Stomach (tissue), 19 donors: ENCODE measurements at places on chromosomes 5 and 9. TPM values are rescaled to one million over a fixed set of nuclear protein-coding genes. Genes with fewer than 3 reads are reported as not detected.
A peak's percentile ranks its signal among the peaks of the same experiment; 100 is the strongest.

GRCh38 chr5:116531635-116532034 is 43.0 kb downstream of the SEMA6A start:
- DNase-seq, result no peak

DNA sequence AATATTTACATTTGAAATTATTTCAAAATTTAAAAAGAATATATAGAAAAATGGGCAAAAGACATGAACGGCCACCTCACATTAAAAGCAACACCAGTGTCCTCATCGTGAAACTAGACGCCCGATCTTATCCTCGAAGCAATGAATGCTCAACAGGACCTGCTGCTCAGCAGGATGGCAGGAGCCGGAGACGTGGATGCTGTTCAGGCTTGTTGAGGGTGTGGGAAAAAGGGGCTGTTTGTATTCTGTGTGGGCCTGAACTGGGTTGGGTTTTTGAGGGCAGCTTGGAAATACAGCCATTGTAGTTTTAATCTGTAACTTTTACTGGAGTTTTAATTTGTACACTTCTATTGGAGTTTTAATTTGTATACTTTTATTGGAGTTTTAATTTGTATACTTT is 20.3 kb downstream of the EXOC3 start:
- no peak for DNase-seq

GRCh38 chr9:12843735-12844134 is 68.9 kb downstream of the LURAP1L start:
- DNase-seq, result no peak

GRCh38 chr5:1973391-1974013 is 90.8 kb upstream of the IRX4 start:
- DNase-seq, result no peak

DNA sequence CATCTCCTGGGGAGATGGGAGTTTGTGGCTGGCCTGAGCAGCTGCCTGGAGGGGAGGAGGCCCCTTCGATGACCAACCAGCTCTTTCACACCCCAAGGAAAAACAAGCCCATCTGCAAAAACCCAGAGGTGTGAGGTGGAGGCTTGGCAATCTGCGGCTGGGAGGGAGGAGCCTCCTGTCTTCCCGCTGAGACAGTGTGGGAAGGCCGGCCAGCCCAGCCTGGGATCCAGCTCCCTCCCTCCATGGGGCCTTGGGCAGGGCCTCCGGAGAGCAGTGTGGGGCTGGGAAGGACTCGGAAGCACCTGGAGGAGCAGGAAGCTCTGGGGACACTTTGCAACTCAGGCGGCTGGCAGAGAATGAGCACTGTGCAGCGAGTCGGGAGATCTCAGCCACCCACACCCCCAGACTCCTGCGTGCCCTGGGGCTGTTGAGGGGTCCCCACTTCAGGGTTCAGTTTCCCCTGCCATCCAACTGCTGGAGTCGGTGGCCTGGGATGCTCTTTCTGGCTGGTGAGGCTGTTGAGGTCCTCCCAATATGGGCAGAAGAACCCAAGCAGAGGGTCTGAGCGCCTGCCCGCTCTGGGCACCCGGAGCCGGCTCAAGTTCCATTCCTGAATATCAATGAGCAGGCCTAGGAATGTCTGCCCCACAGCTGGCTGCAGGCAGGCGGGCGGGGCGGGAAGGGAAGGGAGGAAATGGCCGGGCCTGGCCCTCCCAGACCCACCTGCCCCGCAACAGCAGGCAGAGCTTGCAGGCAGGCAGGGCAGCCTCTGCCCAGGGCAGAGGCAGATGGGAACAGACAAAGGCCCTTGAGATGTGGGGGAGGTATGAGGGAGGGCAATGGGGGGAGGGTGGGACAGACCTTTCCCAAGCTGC is 101.1 kb downstream of the FGF18 start:
- DNase-seq, result no peak

DNA sequence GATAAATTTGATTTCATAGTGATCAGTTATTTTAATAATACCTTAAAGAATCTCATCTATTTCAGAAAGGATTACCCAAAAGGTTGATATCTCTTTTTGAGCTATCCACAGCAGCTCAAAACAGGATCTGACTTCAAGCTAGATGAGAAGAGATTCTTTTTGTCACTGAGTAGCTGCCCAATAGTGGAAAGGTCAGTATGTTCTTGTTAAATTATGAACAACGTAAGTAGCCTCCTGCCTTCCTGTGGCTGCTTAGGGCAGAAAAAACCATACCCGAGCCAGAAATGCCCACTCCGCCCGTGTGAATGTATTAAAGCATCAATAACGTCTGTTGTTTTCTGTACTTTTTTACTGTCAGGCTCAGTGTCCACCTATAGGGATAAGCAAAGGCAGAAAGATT is 51.3 kb upstream of the PRUNE2 start:
- DNase-seq, result no peak

DNA sequence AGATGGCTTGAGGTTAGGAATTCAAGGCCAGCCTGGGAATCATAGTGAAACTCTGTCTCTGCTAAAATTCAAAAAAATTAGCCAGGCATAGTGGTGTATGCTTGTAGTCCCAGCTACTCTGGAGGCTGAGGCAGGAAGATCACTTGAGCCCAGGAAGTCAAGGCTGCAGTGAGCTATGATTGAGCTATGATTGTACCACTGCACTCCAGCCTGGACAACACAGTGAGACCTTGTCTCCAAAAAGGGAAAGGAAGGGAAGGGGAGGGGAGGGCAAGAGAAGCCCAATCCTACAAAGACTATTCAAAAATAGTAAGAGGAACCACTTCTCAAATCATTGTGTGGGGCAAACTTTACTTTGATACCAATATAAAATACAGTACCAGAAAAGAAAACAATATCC is 11.2 kb downstream of the SEMA4D start:
- DNase-seq, result no peak

GRCh38 chr5:56339732-56340131 is 106.6 kb upstream of the ANKRD55 start:
- no peak for DNase-seq

DNA sequence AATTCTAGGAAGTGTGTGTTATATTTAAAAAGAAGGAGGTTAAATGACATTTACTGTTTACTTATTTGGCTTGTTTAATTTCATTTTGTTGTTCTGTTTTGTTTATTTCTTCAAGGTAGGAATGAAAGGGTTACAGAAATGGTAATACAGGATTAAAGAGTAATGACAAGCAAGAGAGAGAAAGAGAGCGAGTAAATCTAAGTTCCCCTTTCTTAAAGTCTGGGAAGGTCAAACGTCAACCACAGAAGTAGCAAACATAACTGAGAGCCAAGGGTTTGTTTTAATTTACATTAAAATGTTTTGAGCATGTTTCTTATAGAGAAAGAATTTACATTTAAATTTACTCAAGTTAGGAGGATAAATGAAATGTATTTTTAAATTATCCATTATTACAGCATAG is 18.7 kb downstream of the HCN1 start:
- no peak for DNase-seq

DNA sequence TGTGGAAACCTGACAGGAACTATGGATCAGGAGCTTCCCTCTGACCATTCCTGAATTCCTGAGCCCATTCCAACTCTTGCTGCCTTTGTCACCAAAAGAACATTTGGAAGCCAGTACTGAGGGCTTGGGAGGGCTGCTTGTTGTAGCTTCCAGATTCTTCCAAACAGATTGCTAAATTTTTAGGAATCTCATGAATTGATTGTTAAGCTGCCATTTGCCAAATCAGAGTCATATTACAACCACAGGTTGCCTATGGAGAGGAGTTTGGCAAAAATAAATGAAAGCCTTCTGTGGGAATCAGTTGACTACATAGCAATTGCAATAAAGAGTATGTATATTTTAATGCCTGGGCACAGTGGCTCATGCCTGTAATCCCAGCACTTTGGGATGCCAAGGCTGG is 39.2 kb upstream of the SLC28A3 start:
- DNase-seq, result no peak

DNA sequence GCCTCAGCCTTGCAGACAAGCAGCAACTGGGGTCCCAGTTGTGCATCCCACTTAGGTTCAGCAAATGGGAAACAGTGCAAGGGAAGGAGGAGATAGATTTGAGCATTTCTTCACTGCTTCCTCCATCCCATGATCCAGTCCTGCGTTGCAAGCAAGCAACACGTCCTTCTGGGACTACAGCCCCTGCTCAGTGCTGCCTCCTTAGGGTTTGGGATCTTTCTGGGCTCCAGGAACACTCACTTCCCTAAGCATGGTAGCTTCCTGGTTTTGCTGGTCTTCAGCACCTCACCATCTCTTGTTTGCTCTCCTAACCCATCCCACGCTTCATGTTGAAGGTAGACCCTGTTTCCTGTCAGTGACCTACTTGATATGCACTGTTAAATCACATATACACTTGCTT is 444.7 kb downstream of the MED10 start:
- DNase-seq, result no peak

DNA sequence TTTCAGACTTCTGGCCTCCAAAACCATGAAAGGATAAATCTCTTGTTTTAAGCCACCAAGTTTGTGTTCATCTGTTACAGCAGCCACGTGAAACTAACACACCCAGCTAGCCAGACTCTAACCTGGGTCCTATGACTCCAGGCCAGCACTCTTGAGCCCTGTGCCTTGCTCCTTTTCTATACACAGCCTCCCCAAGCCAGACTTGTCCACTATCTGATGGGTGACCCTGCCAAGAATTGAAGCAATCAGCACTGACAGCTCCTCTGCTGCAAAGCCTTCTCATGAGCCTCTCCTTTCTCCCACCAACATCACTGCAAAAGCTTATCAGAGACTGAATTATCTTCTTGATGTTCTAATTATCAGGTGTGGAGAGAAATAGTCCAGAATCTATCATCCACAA is 41.4 kb downstream of the SIL1 start:
- no peak for DNase-seq

- DNase-seq, result no peak
Measured at GRCh38 chr5:53749621-53750020, 189.2 kb downstream of the NDUFS4 start.

- DNase-seq, result no peak
Measured at GRCh38 chr5:40428126-40428525, 251.6 kb upstream of the PTGER4 start.

- DNase-seq, result peak; percentile 46
Measured at GRCh38 chr5:132103332-132103951, 29.9 kb downstream of the CSF2 start.

- no peak for DNase-seq
Measured at GRCh38 chr5:142263346-142263745, 61.5 kb downstream of the SPRY4 start.

Gene IER5L
- 3.9 TPM for total RNA-seq

Gene WDR36
- total RNA-seq, result 13.5 TPM

Gene SPATA31A7
- total RNA-seq, result not detected

Gene SCGB3A1
- total RNA-seq, result not detected

Gene RC3H2
- 18.8 TPM for total RNA-seq

Gene PCDHB11
- 4.4 TPM for total RNA-seq

Gene GTF2H2C
- total RNA-seq, result 5.8 TPM

Gene PANK3
- 22.6 TPM for total RNA-seq

Gene COMMD10
- 72.8 TPM for total RNA-seq

Gene C9orf50
- total RNA-seq, result not detected

Gene CARTPT
- total RNA-seq, result not detected
